GM04503 (cell line): ENCODE measurements at places on chromosomes 4 and X.

DNA sequence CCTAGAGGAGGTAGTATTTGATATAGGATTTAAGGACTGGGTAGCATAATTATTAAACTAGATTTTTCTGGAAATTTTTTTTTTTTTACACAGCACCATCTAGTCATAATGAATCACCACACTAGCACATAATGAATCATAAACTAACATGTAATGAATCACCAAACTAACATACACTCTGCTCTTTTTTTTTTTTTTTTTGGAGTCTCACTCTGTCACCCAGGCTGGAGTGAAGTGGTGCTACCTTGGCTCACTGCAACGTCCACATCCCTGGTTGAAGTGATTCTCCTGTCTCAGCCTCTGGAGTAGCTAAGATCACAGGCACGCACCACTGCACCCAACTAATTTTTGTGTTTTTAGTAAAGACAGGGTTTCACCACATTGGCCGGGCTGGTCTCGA, 92.5 kb downstream of the FAM13A start:
- peak; percentile 10 for DNase-seq

DNA sequence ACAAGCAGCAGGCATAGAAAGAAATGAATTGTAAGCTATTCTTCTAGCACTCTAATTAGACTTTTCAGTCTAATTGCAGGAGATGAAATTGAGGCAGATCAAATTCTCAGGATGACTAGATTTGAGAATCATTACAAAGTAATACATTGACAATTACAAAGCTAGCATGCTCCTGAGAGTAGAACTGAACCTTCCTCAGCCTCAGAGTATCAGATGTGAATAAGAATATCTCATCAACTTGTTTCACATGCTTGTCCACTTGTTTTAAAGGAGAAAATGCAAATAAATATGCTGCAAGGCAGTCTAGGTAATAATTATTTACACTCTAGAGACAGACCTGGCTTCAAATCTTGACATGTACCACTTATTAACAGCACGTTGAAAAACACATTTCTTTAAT, 491.0 kb upstream of the MAGEB2 start:
- no peak for DNase-seq

DNA sequence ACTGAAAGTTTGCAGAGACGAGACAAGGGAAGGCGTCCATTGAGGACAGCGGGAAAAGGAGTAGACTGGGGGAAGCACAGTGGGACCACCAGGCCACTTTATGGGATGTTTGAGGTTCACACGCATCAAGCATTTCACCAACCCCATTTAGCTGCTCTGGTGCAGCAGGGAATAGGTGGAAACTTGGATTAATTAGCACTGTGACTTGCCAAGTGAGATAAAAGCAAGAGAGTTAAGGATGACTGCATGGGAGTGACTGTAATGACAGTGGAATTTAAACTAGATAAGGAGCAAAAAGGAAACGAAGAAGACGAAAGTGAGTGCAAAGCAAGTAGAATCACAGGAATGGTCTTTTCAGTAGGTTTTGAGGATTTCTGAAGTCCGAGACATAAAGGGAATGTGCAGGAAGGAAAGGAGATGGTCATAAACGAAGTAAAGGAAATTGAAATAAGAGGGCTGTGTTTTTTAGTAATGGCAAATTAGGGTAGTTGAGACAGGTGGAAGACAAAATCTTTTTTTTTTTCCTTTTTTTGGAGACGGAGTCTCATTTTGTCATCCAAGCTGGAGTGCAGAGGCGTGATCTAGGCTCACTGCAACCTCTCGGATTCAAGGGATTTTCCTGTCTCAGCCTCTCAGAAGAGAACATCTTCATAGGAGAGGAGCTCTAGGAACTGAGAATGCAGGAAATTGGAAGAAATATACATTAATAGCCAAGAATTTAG, 119.0 kb upstream of the MAP9 start:
- DNase-seq, result no peak

DNA sequence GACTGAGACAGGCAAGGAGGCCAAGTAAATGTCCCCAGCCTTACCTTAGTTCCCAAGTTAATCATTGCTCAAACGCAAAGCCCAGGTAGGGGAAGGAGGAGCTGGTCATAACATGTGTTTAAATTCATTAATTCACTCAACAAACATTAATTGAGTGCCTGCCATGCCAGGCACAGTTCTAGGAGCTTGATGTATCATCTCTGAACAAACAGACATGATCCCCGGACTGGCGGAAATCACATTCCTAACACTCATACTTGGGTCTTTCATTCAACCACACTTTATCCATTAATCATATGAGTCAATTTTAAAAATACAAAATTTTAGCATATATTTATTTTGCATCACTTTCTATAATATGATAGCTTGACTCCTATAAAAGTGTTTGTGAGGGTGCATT, 335.3 kb upstream of the NOCT start:
- no peak for DNase-seq

DNA sequence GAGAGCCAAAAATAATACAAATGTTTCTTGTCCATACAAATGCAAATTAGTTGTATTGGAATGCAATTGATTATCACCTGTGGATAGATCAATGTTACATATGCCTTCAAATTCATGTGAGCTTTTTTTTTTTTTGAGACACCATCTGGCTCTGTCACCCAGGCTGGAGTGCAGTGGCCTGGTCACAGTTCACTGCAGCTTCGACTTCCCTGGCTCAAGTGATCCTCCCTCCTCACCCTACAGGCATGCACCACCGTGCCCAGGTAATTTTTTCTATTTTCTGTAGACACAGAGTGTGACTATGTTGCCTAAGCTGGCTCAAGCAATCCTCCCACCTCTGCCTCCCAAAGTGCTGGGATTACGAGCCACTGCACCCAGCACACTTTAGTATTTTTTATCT, 38.6 kb upstream of the TMEM184C start:
- DNase-seq, result no peak

- peak; percentile 56 for DNase-seq
Measured at GRCh38 chr4:86846921-86847320, 2.3 kb downstream of the SLC10A6 start.

DNA sequence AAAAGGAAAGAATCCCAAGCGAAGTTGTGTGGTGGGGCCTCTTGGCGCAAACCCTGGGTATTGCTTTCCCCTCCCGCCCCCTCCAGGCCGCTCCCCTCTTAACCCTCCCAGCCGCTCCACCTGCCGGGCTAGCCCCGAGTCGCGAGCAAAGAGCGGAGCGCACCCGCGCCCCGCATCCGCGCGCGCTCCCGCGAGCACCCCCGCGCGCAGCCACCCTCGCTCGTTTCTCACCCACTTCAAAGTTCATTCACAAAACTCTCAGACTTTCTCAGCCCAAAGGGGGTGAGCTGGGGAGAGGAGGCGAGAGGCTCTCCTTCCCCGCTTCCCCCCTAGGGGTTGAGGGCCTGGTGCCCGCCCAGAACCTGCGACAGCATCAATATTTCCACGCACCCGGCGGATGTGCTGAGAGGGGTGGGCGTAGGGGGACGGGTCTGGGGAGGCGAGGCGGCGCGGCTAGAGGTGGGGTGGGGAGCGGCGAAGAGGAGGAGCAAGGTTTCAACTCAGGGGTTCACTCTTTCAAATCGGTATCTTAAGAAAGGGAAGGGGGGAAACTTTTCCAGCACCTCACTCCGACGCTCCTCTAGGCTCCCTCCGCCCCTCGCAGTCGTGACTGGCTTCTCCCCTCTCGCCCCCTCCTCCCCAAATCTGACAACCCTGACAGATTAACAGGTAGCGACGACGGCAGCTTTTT, 1.8 kb downstream of the MAML3 start:
- no peak for DNase-seq

DNA sequence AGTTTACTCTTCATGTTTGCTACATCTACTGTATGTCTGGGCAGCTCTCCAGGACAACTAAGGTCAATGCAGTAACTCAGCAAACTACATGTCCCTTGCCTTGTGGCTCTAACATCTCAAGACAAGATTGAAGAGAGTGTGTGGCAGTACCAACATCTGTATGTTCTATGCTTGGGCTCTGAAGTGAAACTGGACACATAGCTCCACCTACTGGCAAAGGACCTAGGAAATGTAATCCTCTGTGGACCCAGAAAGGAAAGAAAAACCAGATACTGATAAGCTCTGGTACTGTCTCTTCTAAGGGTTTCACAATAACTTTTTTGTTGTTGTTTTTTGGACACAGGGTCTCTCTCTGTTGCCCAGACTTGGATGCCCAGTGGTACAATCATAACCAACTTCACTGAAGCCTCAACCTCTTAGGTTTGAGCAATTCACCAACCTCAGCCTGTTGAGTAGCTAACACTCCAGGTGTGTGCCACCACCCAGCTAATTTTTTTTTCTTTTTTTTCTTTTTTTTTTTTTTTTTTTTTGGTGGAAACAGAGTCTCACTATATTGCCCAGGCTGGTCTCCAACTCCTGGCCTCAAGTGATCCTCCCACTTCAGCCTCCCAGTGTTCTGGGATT, 64.1 kb downstream of the QDPR start:
- DNase-seq, result peak; percentile 39

DNA sequence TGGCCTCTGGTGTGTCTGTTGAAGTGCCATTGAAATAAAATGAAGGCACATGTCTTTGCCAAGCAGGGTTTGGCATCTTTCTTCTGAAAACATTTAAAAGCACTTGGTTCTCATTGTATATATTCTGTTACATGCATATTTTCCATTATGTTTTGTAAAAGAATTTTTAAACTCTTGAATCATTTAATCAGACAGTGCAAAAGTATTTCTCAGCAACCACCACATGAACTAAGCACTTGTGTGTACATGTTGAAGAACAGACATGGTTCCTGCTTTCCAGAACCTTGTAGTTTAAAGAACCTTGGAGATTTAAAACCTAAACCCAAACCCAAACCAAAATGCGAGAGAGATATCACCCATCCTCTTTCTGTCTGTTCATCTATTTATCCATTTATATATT, 220.3 kb upstream of the GIMD1 start:
- DNase-seq, result no peak

- no peak for DNase-seq
Measured at GRCh38 chrX:2414384-2414783, 86.4 kb downstream of the DHRSX start.

DNA sequence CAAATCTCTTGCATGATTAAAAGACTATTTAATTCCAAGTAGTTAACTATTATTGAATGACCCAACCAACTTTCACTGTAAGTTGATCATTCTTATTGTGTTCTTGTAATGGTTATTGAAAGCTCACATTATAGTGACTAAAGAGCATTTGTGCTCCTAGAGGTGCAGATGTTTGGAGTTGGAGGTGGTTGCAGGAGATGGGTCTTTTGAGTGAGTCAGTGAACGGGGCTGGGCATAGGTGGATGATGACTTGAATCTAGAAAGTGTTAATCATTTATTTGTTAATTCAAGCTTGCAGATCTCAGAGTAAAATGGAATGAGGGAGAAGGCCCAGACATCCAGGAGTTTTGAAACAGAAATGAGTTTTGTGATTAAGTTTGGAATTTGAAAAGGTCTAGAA, 13.7 kb downstream of the NWD2 start:
- no peak for DNase-seq

DNA sequence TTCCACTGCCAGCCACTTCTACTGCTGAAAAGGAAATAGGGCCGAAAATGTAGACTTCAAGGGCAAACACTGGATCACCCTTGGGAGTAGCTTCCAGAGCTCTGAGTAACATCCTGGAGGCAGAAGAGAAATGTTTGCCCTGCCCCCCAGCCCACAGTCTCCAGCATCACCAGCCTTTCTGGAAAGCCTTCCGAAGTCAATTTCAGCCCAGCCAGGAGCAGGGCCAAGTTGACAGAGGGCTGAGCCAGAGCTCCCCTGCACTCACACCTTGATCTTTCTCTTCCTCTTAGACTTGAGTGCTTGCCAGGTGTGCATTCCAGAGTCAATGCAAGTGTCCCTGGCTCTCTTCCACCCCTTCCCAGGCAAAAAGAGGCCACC, 35.2 kb downstream of the SLC25A5 start:
- peak; percentile 71 for DNase-seq

GRCh38 chr4:38462367-38463055, 201.5 kb upstream of the KLF3 start:
- DNase-seq, result no peak

DNA sequence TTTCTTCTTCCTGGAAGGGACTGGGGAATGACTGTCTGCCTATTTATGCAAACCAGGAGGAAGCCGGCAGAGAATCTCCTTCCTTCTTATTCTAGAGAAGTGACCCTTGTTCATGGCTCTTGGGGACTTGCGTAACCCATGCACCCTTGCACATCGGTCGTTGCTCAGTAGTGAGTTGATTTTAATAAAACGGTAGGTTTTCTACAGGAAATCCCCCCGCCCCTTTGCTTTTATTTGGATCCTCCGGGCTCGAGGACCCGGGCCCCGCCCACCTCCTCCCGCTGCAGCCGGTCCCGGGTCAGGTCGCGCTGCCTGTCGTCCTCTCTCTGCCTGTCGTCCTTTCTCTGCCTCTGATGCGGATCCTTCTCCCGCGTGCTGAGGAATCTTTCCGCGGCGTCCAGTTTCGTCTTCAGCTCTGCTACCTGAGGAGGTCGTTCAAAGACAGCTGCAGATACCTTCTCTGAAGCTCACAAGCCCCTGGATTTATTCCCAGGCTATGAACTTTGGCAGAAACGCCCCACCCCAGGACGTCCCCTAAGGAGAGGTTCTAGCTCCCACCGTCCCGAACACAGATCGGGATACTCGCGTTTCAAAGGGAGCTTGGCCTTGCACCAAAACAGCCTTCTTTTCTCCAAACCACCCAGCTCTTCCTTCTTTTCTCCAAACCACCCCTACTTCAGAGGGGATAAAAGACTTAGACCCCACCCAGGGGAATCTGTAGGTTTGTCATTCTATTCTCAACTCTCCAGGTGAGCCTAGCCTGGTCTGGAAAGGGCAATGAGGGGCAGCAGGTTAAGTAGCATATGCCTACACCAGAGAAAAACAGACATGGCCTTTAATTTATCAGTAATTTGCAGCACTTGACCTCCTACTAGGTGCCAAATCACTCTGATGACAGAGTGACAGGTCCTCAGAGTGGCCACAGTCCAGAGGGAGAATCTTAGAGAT, 7.0 kb downstream of the TNIP3 start:
- no peak for DNase-seq

DNA sequence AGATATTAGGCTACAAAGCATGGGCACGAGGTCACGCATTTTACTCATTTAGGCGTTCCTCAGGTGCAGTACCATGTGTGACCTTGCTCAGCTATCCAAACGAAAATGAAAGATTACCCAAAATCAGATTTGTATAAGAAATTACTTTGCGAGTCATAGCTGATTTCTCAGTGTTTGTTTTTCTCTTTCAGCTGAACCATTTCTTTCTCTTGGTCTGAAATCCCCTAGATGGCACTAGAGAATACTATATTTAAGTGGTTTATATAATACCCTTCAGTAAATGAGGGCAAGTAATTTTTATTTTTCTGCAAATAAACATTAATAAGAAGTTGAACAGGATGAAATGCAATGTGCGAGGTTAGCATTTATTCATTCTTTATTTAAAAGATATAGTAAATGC, 496.6 kb downstream of the STIM2 start:
- DNase-seq, result no peak

DNA sequence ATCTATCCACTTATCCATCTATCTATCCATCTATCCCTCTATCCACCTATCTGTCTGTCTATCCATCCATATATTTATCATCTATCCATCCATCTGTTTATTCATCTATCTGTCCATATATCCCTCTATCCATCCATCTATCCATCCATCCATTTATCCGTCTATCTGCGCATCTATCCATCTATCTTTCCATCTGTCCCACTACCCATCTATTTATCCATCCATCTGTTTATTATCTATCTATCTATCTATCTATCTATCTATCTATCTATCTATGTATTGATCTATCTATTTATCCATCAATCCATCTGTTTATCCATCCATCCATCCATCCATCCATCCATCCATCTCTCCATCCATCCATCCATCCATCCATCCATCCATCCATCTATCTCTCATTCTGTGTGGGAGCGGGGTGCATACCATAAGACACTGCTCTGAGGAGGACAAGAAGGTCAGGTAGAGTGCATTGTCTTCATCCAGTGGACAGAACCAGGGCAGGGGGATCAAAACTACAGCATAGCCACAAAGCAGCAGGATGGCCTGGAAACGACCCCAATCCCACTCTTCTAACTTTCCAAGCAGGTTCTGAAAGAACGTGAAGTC, 53.2 kb upstream of the ENPP6 start:
- no peak for DNase-seq
